ENCODE measurements at places on chromosomes 6 and 20. TPM values are rescaled to one million over a fixed set of nuclear protein-coding genes. Genes with fewer than 3 reads are reported as not detected.

- H3K27me3 ChIP-seq: peaks cover 3% of the 10 kb centered on the region
- no peak overlapping the region for H3K4me3 ChIP-seq
- DNase-seq: no peak
- no peak overlapping the region for H3K27ac ChIP-seq
- no peaks in the 10 kb centered on the region for H3K4me1 ChIP-seq
These were observed 96.3 kb downstream of the SPTLC3 start for GRCh38 chr20:13105039-13105438.

DNA sequence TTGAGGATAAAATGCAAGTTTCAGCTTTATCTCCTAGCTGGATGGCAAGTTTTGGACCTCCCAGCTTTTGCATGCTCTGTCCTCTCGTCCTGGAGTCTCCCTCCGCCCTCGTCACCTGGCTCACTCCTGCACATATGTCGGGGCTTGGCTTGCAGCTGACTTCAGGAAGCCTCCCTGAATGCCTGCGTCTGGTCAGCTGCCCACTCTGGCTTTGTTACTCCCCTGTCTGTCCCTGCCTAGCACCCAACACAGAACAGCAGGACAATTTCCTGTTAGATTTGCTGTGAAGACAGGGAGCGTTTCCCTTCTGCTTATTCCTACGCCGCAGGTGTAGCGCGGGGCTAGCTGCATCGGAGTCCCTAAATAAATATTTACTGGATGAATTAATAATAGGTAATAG is 5.4 kb downstream of the JPH2 start:
- DNase-seq: no peak
- H3K27ac ChIP-seq: no peak overlapping the region
- no peak overlapping the region for H3K4me3 ChIP-seq
- no peaks in the 10 kb centered on the region for H3K4me1 ChIP-seq

GRCh38 chr20:16777126-16777525 is 29.0 kb downstream of the OTOR start:
- H3K4me1 ChIP-seq: no peaks in the 10 kb centered on the region
- DNase-seq: no peak
- peaks cover 12% of the 10 kb centered on the region for H3K27me3 ChIP-seq

GRCh38 chr6:112298021-112298745 is 43.8 kb upstream of the LAMA4 start:
- no peak overlapping the region for H3K4me3 ChIP-seq
- H3K4me1 ChIP-seq: no peaks in the 10 kb centered on the region
- DNase-seq: no peak

Gene NKAPL
- total RNA-seq: 0.25 TPM

Gene RPRD1B
- total RNA-seq: 36.4 TPM

Gene PET117
- total RNA-seq: 18.7 TPM

Gene MAS1L
- not detected for total RNA-seq

Gene PTGIS
- 0.43 TPM for total RNA-seq

Measured in activated CD4-positive, alpha-beta T cell treated with anti-CD3 and anti-CD28 coated beads for 36 hours (primary cell).